ENCODE measurements at places on chromosomes 11 and 22.

- DNase-seq: no peak
These were observed 36.6 kb upstream of the ACAT1 start for GRCh38 chr11:108084811-108085210.

- DNase-seq: no peak
These were observed 26.6 kb downstream of the KCNQ1OT1 start for GRCh38 chr11:2673250-2673610.

- DNase-seq: peak; percentile 10
These were observed 24.1 kb upstream of the CCDC89 start for GRCh38 chr11:85709941-85710702.

DNA sequence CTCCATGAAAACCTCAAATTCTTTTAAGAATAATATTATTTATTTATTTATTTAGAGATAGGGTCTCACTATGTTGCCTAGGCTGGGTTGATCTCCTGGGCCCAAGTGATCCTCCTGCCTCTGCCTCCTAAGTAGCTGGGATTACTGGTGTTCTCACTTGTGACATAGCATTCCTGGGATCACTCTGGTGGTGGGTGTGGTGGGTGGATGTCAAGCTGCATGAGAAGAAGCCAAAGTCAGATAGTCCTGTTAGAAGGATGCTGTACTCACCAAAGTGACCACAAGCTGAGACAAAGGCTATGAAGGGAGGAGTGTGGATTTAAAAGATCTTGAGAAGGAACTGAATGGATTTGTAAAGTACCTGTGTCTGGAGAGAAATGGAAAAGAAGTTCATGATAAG, 87.9 kb upstream of the SPON1 start:
- no peak for DNase-seq

- no peak for DNase-seq
These were observed 632.6 kb upstream of the KIRREL3 start for GRCh38 chr11:127632976-127633680.

DNA sequence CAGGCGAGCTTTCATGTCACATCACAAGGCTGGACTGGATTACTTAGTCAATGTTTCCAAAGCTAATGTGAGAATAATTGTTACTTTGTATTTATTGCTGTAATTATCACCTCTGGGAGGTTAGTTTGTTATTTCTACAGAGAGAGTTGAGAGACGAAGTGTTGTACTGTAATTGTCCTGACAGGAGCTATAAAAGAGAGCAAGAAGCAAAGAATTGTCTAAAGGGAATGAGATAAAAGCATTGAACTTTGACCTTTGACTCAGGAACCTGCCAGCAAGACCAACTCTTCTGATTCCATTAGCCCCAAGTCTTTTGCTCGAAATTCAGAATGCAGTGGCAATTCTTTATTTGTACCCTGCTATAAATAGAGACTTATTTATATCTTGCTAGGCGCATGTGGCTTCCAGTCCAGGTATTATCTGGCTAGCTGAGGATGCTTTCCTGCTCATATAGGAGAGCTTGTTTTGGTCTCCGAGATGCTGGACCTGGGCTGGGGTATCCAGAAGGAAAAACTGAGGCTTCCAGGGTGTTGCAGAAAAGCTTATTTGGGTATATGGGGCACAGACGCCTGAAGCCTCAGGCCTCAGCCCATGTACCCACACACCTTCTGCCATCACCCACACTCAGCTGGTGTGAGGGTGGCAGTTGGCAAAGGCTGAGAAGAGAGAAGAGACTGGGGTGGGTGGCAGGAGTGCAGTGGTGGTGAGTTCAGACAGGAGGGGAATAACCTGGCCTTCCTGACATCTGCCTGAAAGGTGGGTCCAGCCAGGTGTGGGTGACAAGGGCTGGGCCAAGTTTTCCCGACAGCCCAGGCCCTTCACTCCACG, 40.7 kb downstream of the SYT13 start:
- DNase-seq: no peak

GRCh38 chr11:109123816-109124787, 297.9 kb upstream of the C11orf87 start:
- DNase-seq: no peak

DNA sequence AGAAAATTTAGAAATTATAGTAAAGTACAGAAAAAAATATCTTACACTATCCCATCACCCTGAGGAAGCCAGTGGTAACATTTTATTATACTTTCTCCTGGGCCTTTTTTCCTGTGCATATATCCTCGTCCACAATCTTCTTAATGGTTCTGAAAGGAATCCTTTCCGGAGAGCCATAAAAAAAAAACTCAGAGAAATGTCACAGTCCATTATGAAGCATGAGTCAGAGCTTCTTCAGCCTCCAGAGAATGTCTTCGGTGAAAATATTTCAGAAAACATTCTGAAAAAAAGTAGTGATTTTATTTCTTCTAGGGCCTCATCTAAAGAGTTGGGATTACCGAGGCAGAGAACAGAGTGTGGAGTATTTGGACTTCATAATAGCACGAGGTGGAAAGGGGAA, 163.4 kb downstream of the INSC start:
- peak; percentile 31 for DNase-seq

- peak; percentile 69 for DNase-seq
These were observed 2.3 kb downstream of the YPEL4 start for GRCh38 chr11:57647372-57647771.

DNA sequence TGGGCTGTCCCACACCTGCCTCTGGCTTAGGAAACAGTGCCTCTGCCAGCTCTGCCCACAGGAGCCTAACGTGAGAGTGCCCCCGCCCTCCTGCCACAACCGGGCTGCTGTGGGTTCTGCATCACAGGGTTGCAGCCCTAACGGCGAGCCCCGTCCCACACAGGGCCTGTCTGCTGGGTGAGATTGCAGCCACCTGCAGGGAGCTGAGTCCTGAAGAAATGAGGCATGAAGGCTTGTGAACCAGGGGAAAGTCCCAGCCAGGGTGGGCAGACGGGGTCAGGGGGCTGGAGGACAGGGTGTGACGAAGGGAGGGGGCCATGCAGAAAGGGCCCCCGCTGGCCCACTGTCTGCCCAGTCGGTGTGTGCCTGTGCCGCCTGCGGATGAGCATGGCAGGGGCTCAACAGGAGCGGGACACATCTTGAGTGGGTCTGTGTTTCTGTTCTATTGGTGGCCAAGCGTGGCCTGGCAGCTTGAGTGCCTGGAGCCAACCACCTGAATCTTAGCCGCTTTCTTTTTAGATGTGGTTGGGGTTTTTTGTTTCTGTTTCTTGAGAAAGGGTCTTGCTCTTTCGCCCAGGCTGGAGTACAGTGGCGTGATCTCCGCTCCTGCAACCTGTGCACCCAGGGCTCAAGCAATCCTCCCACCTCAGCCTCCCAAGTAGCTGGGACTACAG, 38.9 kb downstream of the CTTN start:
- no peak for DNase-seq

DNA sequence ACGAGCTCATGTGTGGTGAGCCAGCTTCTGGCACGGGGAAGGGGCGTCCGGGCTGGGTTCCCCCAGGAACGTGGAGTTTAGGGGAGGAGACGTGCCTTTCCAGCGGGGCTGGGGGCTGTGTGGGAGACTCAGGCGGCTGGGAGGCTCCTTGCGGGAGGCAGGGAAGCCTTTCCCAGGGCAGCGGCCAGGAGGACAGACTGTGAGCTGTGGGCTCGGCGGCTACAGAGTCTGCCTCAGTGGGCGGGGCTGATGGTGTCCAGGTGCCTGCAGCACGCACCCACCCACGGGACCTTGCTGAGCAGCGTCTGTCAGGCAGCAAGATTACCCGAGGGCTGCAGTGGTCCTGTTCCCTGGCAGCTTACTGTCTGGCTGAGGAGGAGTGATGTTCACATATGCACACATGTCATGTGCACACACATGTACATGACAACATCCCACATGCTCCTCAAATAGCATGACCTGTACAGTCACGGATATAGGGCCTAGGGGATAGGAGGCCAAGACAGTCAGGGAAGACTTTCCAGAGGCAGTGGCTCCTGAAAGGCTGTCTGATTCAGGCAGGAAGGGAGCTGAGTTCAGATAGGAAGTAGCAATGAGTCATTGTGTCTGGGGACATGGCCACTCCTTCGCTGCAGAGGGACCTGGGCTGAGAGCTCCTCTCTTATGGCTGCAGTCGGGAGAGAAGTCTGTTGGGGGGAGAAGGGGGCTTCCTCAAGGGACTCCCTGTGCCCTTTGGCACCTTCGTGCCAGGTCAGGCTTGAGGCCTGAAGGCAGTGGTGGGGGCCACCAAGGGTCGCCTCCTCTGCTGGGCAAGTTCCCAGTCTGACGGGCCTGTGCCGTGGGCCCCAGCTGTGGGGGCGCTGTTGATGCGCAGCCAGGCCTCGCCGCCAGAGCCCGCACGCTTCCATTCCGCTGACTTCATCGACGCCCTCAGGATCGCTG, 23.3 kb upstream of the PPP6R3 start:
- no peak for DNase-seq

DNA sequence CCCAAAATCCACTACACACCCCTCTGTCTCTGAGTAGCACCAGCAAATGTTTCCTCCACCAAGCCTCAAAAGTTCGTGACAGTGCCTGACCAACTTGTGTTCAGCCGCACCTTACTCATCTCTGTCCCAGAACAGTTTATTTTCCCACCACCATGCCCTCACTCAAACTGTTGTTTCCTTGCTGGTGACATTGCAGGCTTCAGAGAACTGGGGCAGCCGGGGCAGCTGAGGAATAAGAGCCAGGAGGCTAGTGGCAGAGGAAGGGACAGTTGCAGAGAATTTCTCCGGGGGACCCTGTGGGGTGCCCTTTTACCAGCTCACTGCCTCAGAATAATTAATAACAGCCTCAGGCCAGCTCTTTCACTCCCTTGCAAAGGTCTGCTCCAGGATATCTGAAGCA, 709 bp upstream of the KCNE3 start:
- peak; percentile 65 for DNase-seq

DNA sequence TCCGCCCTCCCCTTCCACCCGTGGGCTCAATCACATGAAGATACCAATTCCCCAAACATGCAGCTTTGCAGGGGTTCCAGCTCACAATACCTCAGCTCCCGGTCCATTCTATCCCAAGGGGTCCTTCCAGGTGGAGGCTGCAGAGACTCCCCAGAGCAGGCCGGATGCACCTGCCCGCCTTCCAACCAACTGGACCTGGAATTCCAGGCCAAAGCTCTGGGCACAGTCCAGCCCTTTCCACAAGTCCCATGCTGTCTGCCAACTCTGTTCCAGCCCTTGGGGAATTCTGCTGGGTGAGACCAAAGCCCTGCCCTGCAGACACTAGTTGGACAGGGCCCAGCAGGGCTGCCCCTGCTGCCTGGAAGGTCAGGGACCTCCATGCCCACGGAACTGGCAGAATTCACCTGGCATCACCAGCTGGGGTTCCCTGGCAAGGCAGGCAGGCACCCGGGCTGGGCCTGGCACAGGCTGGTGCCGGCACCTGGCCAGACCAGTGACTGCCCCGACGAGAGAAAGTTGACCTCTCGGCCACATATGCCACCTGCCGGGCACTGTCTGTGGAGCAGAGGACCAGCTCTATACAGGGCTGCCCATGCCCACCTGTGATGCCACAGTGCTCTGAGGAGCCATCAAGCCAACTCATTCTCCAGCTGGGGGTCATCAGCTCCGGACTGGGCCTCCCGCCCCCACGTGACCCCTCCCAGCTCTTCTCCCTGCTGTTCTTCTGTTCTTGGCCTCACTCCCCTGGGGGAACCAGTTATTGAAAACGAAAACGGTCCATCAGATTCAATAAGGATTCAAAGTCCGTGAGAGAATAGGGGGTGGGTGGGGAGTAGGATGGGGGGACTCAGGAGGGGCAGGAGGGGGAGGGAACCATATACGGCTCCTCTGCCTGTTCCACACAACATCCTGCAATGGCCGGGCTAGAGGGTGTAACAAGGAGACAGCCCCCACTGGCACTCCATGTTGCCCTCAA, 4.7 kb downstream of the SYT7 start:
- peak; percentile 94 for DNase-seq

DNA sequence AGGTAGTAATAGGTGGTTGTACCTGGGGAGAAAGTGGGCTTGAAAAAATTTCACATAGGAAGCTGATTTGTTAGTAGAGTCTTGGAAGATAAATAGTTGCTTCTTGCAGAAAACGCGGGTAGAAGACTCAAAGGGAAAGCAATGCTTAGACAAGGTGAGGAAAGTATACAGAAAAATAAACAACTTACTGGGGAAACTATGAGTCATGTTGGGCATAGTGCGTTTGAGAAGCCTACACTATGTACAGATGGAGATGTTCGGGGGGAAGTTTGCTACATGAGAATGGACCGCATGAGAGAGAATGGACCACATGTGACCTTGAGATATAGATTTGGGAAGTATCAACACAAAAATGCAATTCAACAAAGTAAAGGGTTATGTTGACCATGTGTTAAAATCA, 86.7 kb upstream of the DDI1 start:
- DNase-seq: no peak

GRCh38 chr11:119091966-119092879, 7.5 kb downstream of the HMBS start:
- no peak for DNase-seq

GRCh38 chr11:69198891-69199582, 43.3 kb downstream of the SMIM38 start:
- no peak for DNase-seq

- DNase-seq: no peak
These were observed 99.8 kb downstream of the CEP164 start for GRCh38 chr11:117427356-117427874.

- DNase-seq: peak; percentile 84
These were observed 69.2 kb downstream of the SCUBE1 start for GRCh38 chr22:43273902-43274484.

- DNase-seq: no peak
These were observed 12.0 kb upstream of the ANO1 start for GRCh38 chr11:70066136-70066520.

DNA sequence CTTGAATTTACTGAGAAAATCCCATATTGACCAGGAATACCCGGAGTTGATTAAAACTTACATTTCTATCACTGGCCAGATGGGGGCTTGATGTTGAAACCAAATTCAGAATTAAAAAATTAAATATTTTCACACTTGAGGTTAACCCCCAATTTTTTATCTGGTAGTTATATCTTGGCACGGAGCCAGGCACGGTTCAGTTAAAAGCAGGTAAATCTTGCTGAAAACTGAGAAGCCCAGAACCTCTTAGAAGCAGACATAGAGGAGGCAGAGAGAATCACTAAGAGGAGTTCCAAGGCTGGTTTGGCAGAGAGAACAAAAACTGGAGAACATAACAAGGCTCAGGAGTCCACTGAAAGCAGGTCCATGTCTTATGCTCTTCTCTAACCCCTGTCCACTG, 77.7 kb downstream of the USP35 start:
- DNase-seq: no peak

GRCh38 chr11:8988329-8989234, 15.2 kb downstream of the NRIP3 start:
- no peak for DNase-seq

DNA sequence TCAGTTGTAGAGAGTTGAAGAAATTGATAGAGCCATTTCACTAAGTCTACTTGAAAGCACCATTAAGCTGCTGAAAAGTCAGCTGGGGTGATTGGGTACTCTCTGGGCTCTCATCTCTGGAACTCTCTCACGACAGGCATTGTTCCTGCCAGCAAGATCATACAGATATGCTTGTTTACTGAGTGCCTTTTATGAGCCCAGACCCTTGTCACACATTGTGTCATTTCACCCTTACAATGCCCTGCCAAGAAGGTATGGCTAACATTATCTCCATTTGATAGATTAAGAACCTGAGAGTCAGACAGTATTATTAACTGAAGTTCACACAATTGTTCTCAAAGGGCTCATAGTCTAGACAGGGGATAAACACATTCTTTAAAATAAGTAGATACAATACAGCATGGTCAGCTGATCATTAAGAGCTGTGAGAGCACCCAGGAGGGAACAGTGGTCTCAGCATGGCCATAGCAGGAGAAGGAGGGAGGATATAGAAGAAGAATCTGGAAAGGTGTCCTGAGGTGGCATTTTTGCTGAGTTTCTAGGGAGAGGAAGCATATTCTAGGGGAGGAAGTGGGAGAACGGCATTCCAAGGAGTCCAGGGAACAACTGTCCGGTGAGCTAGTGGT, 580.5 kb downstream of the INSC start:
- peak; percentile 22 for DNase-seq

Measured in eye (tissue), 1 donor.